ENCODE measurements at places on chromosomes 5 and 9.

- no peak for DNase-seq
Observed at GRCh38 chr5:40405996-40406740, 273.5 kb upstream of the PTGER4 start.

- DNase-seq, result no peak
Observed at GRCh38 chr9:134892221-134892620, 11.6 kb downstream of the FCN2 start.

DNA sequence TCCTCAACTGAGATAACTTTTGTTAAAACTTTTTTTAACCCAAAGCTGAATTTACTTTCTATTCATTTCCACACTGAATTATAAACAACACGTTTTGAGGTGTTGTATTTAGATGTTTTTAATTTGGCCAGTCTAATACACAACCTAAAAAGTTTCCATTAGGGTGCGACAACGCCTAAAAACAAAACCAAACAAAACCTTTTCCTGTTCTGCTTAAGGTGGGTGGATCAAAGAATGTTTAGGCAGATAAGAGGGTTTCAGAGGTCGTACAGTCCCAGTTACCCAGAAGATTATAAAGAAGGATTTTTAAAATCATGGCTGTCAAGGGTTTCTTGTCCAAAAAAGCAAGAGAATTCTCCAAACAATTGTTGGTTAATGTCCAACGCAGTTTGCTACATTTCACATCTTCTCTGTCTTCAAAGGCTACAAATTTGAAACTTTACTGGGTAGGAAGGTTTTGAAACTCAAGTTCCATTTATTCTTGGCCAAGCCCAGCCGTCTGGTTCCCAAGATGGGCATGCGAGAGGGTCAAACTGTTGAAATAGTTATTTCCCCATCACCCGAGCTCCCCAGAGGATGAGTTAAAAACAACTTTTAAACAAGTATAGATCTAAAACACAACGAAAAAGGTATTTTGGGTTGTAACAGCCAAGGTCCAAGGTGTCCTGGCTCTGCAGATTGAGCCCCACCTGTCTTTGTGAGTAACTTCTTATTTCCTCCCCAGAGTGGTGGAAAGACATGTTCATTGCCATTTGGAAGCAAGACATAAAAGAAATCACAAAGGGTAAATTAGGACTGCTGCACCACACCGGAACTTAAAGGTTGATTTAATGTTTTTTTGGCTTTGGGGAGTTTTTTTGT is 122.8 kb upstream of the MAP3K1 start:
- DNase-seq, result no peak

GRCh38 chr5:93348231-93348630 is 232.8 kb downstream of the NR2F1-AS1 start:
- no peak for DNase-seq

- no peak for DNase-seq
Observed at GRCh38 chr5:140094889-140095288, 19.0 kb upstream of the PURA start.

- no peak for DNase-seq
Observed at GRCh38 chr9:18261181-18261580, 212.8 kb upstream of the ADAMTSL1 start.

- DNase-seq, result no peak
Observed at GRCh38 chr5:25649628-25650265, 1005.0 kb upstream of the CDH10 start.
